Activated CD8-positive, alpha-beta memory T cell treated with anti-CD3 and anti-CD28 coated beads, Interleukin-2, amount 10 ng/mL, durations not matched to agents 7 days and 5 days (primary cell): ENCODE measurements at places on chromosomes 3 and 15. TPM values are rescaled to one million over a fixed set of nuclear protein-coding genes. Genes with fewer than 3 reads are reported as not detected.

- H3K4me1 ChIP-seq, result no peaks in the 10 kb centered on the region
- H3K4me3 ChIP-seq, result no peak overlapping the region
Measured at GRCh38 chr15:100893964-100894295, 14.3 kb downstream of the ALDH1A3 start.

- peak overlapping the region; percentile 70 for H3K4me3 ChIP-seq
- peaks cover 48% of the 10 kb centered on the region for H3K36me3 ChIP-seq
- peaks cover 65% of the 10 kb centered on the region for H3K4me1 ChIP-seq
- H3K27ac ChIP-seq, result peak overlapping the region; percentile 94
- no peak for DNase-seq
Measured at GRCh38 chr3:105747060-105747541, 121.7 kb downstream of the CBLB start.

GRCh38 chr3:8470801-8471200 lies 30.8 kb upstream of the LMCD1 start:
- no peaks in the 10 kb centered on the region for H3K36me3 ChIP-seq
- no peak overlapping the region for H3K4me3 ChIP-seq
- peaks cover 7% of the 10 kb centered on the region for H3K27me3 ChIP-seq
- H3K27ac ChIP-seq, result no peak overlapping the region
- H3K4me1 ChIP-seq, result no peaks in the 10 kb centered on the region
- DNase-seq, result no peak

DNA sequence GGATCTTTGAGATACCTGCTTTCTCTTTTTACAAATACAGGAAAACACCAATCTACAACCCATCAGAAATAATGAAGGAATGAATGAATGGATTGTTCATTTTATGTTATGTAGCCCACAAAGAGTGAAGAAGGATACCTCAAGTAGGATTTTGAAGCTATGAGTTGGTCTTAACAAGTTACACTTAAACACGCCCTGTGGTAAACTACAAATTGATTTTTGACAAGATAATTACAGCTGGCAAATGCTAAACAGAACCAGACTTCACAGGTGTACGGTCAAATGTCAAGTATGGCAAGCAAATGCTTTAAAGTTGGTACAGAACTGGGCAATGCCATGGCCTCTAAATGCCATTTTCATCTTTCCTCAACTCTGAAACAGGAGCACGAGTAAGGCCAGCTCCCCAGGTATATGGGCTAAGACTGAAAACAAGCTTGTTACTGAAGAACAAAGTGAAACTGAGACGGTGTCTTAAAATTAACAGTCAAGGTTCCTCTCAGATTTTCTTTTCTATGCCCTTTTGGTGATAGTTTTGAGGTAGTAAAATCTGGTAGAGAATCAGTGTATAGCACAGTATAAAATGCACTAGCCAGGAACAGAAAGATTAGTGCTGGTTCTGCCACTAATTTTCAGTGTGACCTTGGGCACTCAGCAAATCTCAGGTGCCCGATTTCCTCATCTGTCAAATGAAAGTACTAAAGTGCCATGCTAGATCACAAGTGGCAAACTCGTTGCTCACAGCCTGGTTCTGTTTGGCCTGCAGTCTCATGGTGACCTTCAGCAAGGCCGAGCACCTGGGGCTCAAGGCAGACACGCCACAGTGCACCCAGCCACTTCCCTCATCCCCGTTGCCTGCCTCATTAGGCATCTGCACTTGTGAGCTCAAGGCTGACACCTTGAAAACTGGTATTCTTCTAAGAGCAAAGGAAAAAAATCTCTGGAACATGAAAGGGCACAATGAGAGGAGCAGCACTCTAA lies 9.5 kb downstream of the RUVBL1 start:
- H3K36me3 ChIP-seq, result peaks cover 53% of the 10 kb centered on the region
- DNase-seq, result no peak
- H3K27me3 ChIP-seq, result no peaks in the 10 kb centered on the region
- H3K4me3 ChIP-seq, result peak overlapping the region; percentile 69

DNA sequence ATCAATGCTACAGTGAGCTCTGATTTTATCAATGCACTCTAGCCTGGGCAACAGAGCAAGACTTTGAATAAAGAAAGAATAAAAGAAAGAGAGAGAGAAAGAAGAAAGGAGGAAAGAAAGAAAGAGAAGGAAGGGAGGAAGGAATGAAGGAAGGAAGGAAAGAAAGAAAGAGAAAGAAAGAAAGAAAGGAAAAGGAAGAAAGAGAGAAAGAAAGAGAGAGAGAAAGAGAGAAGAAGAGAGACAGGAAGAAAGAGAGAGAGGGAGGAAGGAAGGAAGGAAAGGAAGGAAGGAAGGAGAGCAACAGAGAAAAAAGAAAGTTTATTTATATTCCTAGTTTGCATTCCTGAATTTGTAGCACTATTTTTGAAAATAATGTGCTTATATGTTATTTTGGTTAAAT lies 52.3 kb upstream of the ITGA11 start:
- H3K36me3 ChIP-seq, result no peaks in the 10 kb centered on the region
- H3K4me3 ChIP-seq, result no peak overlapping the region
- no peak overlapping the region for H3K27ac ChIP-seq
- DNase-seq, result no peak

GRCh38 chr15:65660927-65661326 lies 39.2 kb downstream of the SLC24A1 start:
- H3K27ac ChIP-seq, result no peak overlapping the region
- no peaks in the 10 kb centered on the region for H3K4me1 ChIP-seq
- no peak overlapping the region for H3K4me3 ChIP-seq
- no peak for DNase-seq

- H3K27me3 ChIP-seq, result no peaks in the 10 kb centered on the region
- no peak for DNase-seq
- H3K4me1 ChIP-seq, result no peaks in the 10 kb centered on the region
- H3K36me3 ChIP-seq, result no peaks in the 10 kb centered on the region
- no peak overlapping the region for H3K4me3 ChIP-seq
Measured at GRCh38 chr3:177887475-177887874, 648.8 kb upstream of the KCNMB2 start.

GRCh38 chr3:172557515-172558220 lies 34.4 kb upstream of the TNFSF10 start:
- peaks cover 3% of the 10 kb centered on the region for H3K36me3 ChIP-seq
- H3K4me1 ChIP-seq, result peaks cover 29% of the 10 kb centered on the region
- H3K27ac ChIP-seq, result peak overlapping the region; percentile 12
- no peaks in the 10 kb centered on the region for H3K27me3 ChIP-seq
- no peak for DNase-seq

DNA sequence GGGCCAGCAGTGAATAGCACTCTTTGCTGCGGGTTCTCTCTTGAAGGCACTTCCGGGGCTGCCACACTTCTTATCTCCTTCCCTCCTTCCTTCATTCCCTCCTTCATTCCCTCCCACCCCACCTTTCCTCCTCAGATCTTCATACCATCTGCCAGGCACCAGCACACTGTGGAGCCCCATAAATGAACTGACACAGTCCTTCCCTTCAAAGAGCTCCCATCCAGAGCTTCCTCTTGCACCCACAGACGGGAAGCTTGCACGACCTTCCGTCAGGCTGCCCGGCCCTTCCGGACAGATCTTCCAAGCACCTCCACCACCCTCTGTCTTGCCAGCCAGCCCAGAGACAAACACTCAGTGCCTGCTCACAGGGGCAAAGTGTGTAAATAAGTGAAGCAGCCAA lies 65.4 kb upstream of the HERC1 start:
- peaks cover 1% of the 10 kb centered on the region for H3K36me3 ChIP-seq
- H3K4me1 ChIP-seq, result peaks cover 52% of the 10 kb centered on the region
- DNase-seq, result no peak
- no peaks in the 10 kb centered on the region for H3K27me3 ChIP-seq
- no peak overlapping the region for H3K4me3 ChIP-seq
- H3K27ac ChIP-seq, result peak overlapping the region; percentile 34

DNA sequence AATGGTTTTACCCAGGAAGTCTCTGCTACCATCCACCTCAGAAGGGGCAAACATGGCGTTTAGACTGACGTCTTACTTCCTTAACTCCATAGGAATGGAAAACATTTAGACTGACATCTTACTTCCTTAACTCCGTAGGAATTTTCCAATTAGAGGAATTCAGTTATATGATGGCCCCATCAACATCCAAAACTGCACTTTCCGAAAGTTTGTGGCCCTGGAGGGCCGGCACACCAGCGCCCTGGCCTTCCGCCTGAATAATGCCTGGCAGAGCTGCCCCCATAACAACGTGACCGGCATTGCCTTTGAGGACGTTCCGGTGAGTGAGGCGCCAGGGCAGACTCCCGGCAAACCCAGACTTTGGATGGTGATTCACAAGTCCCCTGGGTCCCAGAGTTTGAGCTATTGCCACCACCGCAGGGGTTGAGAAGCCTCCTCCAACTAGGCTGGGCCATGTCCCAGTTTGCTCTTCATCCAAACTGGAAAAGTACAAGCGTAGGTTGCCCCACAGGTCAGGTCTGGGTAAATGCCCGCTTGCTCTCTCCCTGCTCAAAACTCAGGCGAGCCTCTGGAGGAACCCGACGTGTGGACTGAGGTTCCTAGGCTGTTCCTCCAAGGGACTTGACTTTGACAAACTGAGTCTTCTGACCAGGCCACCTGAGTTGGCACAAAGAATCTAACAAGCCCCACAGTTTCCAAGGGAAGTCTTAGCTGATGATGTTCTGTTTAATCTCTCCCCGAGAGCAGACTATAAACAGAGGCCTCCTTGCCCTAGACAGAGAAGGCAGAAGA lies 57.7 kb downstream of the MESD start:
- no peaks in the 10 kb centered on the region for H3K36me3 ChIP-seq
- no peak overlapping the region for H3K27ac ChIP-seq
- no peak overlapping the region for H3K4me3 ChIP-seq
- peaks cover 8% of the 10 kb centered on the region for H3K4me1 ChIP-seq
- DNase-seq, result no peak

- no peaks in the 10 kb centered on the region for H3K36me3 ChIP-seq
- no peaks in the 10 kb centered on the region for H3K4me1 ChIP-seq
Measured at GRCh38 chr3:162626172-162626571, 1129.6 kb downstream of the OTOL1 start.

- peaks cover 2% of the 10 kb centered on the region for H3K36me3 ChIP-seq
- DNase-seq, result no peak
- peaks cover 6% of the 10 kb centered on the region for H3K4me1 ChIP-seq
- H3K27me3 ChIP-seq, result no peaks in the 10 kb centered on the region
- no peak overlapping the region for H3K27ac ChIP-seq
Measured at GRCh38 chr15:80099241-80099640, 39.8 kb downstream of the ZFAND6 start.

- DNase-seq, result peak; percentile 45
- H3K4me1 ChIP-seq, result peaks cover 31% of the 10 kb centered on the region
- H3K27ac ChIP-seq, result peak overlapping the region; percentile 6
- peaks cover 82% of the 10 kb centered on the region for H3K27me3 ChIP-seq
Measured at GRCh38 chr3:124639406-124640237, 90.6 kb upstream of the UMPS start.

GRCh38 chr3:113231827-113232253 lies 20.5 kb downstream of the BOC start:
- H3K27ac ChIP-seq, result no peak overlapping the region
- no peak for DNase-seq
- H3K27me3 ChIP-seq, result peaks cover 13% of the 10 kb centered on the region
- no peaks in the 10 kb centered on the region for H3K36me3 ChIP-seq
- no peak overlapping the region for H3K4me3 ChIP-seq

DNA sequence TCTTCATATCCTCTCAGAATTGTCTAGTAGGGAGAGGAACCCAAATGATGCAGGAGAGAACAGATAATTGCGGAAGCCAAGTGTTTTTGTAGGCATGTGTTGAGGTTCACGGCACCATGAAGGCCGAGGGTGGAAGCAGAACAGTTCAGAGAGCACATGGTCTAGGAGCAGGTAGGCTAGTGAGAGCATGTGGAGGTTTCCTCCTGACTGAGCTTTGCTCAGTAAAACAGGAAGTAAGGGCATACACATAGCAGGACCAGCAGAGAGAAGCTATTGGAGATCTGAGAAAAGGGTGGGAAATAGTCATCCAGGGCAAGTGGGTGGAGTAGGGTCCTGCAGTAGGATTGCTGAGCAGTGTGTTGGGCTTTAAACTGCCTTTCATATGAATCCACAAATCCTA lies 491.1 kb downstream of the FHIT start:
- no peak overlapping the region for H3K4me3 ChIP-seq
- no peaks in the 10 kb centered on the region for H3K36me3 ChIP-seq
- no peak overlapping the region for H3K27ac ChIP-seq
- no peak for DNase-seq
- H3K27me3 ChIP-seq, result no peaks in the 10 kb centered on the region

DNA sequence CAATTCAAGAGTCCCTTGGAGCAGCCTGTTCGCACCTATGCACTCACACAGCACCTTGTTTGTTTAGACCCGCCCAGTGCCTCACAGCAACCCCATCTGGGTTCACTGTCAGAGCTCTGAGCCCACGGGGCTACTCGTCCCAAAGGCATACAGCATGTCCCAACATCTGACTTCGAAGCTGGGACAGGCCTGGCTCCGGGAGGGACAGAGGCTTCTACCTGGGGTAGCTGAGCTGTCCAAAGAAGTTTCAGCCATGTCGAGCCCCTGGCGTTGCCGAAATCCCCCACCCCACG lies 28.6 kb upstream of the CYP11A1 start:
- H3K4me1 ChIP-seq, result peaks cover 74% of the 10 kb centered on the region
- no peak overlapping the region for H3K27ac ChIP-seq
- no peak overlapping the region for H3K4me3 ChIP-seq
- H3K27me3 ChIP-seq, result no peaks in the 10 kb centered on the region

DNA sequence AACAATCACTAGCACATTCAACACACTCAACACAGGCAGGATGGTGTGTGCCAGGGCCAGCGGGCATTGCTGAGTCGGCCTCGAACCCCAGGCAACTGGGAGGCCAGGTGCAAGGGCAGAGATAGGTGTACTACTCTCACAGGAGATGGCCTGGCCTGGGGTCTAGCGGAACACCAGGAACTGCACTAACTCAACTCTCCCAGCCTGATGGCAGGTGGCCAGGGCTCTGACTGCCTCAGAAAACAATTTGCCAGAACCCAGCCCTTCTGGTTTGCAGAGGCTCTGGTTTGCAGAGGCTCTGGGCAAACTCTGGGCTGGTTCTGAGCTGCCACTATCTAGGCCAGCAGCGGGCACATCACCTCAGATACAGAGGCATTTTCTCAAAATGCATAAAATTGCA lies 229.2 kb upstream of the CHRNA7 start:
- DNase-seq, result no peak
- H3K4me3 ChIP-seq, result no peak overlapping the region
- H3K4me1 ChIP-seq, result no peaks in the 10 kb centered on the region
- H3K27ac ChIP-seq, result no peak overlapping the region
- no peaks in the 10 kb centered on the region for H3K36me3 ChIP-seq
- no peaks in the 10 kb centered on the region for H3K27me3 ChIP-seq

- H3K27me3 ChIP-seq, result peaks cover 24% of the 10 kb centered on the region
- H3K36me3 ChIP-seq, result no peaks in the 10 kb centered on the region
- peaks cover 23% of the 10 kb centered on the region for H3K4me1 ChIP-seq
- H3K27ac ChIP-seq, result no peak overlapping the region
Measured at GRCh38 chr3:10546181-10546624, 40.8 kb upstream of the ATP2B2 start.

CLRN1 gene
- total RNA-seq, result not detected

ALDH1A2 gene
- total RNA-seq, result 0.82 TPM

SPATA12 gene
- not detected for total RNA-seq

POLQ gene
- total RNA-seq, result 55.8 TPM

GUCA1C gene
- not detected for total RNA-seq

MOBP gene
- total RNA-seq, result not detected

BLM gene
- total RNA-seq, result 83.4 TPM
